ENCODE measurements at places on chromosomes 5 and 9.

GRCh38 chr5:180915924-180916323, 17.0 kb downstream of the BTNL8 start:
- H3K27ac ChIP-seq: no peak overlapping the region
- H3K36me3 ChIP-seq: no peaks in the 10 kb centered on the region

GRCh38 chr9:90925581-90926257, 124.1 kb downstream of the SYK start:
- DNase-seq: no peak
- no peak overlapping the region for H3K4me3 ChIP-seq
- no peak overlapping the region for H3K27ac ChIP-seq
- H3K4me1 ChIP-seq: no peaks in the 10 kb centered on the region
- no peaks in the 10 kb centered on the region for H3K36me3 ChIP-seq

DNA sequence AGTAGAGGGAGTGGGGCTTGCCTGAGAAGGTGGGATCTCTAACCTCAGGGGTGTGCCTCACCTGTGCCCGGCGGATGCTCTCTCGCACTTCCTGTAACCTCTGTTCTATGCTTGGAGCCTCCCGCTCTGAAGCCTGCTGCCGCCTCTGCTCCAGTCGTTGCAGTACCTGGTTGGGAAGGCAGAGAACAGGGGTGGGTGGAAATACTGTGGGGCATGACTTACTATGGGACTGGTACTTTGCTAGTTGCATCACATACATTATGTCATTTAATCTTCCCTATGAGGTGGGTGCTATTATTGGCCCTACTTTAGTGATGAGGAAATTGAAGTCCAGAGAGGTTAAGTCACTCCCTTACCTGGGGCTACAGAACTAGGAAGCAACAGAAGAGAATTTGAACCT, 5.2 kb downstream of the FCHSD1 start:
- H3K27me3 ChIP-seq: no peaks in the 10 kb centered on the region
- peaks cover 21% of the 10 kb centered on the region for H3K4me1 ChIP-seq
- DNase-seq: no peak
- peaks cover 19% of the 10 kb centered on the region for H3K36me3 ChIP-seq
- no peak overlapping the region for H3K4me3 ChIP-seq

DNA sequence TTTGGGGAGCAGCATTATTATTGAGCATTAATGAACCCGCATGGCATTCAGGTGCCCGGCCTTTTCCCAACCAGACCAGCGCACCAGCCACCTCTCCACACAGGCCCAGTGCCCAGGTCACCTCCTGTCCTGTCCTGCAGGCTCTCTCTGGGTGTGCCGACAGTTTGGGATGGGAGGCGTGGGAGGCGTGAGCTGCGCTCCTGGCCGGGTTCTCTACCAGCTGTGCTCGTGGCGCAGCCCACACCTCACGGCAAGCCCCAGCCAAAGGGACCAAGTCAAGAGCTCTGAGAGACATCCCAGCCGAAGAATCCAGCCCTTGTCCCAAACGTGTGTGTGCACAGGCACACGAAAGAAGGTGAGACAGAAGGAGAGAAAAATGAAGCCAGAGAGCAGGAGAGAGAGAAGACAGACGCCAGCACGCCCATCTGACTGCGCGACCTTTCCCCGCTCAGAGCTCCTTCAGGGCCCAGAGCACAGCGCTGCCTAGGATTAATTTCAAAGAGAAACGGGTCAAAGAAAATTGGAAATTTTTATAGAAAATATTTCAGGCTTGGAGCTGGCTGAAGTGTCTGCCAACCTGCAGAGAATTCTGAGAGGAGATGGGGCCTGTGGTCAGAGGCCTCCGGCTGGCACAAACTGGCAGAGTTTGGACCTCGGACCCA, 81.7 kb downstream of the ADAMTS2 start:
- no peaks in the 10 kb centered on the region for H3K4me1 ChIP-seq
- H3K27ac ChIP-seq: no peak overlapping the region
- H3K36me3 ChIP-seq: no peaks in the 10 kb centered on the region
- H3K27me3 ChIP-seq: no peaks in the 10 kb centered on the region

DNA sequence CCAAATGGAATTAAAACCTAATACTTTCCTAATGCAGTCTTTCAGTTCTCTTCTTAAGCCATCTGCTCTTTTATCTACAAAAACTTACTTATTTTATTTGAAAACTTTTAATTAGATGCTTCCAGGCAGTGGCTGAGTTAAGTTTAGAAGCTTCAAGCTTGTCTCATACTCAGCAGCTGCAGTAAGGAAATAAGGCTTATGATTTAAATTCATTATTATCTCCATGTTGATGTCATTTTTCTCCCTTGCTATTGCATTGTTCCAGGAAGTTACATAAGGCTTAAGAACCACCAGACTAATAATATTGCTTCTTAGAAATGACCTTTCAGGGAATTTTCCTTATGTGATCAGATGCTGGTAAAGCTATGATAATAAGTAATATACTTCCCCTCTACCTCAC, 119.6 kb downstream of the PPP2R2B start:
- no peak for DNase-seq
- H3K27me3 ChIP-seq: no peaks in the 10 kb centered on the region
- peaks cover 19% of the 10 kb centered on the region for H3K4me1 ChIP-seq
- no peak overlapping the region for H3K27ac ChIP-seq
- no peaks in the 10 kb centered on the region for H3K36me3 ChIP-seq
- H3K4me3 ChIP-seq: no peak overlapping the region

Measured in activated CD4-positive, alpha-beta T cell treated with anti-CD3 and anti-CD28 coated beads for 36 hours (primary cell).